Testis (tissue), 5 donors: ENCODE measurements at places on chromosomes 1 and 21.

GRCh38 chr1:233587958-233588799, 25.7 kb upstream of the KCNK1 start:
- DNase-seq: no peak

- DNase-seq: no peak
Measured at GRCh38 chr1:111647736-111648135, 28.1 kb downstream of the RAP1A start.

DNA sequence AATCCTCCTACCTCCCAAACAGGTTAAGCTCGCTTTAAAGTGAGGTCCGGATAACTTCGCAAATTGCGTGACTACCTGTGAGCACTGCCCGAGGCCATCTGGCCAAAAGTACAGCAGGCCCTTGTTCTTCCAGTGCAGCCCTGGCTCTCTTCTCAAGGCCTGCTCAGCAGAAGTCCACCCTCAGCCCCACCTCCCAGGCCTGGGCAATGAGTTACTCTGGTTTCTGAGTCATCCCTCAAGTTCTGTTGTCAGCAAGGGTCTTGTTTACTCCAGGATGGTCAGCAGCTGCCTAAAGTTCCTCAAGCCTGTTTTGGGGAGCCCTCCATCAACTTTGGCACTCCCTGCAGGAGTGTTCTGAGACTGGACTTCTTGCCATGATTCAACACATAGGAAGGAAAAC, 101.7 kb downstream of the BCAR3 start:
- DNase-seq: no peak

GRCh38 chr1:9294910-9295636, 2.4 kb downstream of the SPSB1 start:
- no peak for DNase-seq

GRCh38 chr1:55034476-55035133, 4.7 kb upstream of the PCSK9 start:
- no peak for DNase-seq

DNA sequence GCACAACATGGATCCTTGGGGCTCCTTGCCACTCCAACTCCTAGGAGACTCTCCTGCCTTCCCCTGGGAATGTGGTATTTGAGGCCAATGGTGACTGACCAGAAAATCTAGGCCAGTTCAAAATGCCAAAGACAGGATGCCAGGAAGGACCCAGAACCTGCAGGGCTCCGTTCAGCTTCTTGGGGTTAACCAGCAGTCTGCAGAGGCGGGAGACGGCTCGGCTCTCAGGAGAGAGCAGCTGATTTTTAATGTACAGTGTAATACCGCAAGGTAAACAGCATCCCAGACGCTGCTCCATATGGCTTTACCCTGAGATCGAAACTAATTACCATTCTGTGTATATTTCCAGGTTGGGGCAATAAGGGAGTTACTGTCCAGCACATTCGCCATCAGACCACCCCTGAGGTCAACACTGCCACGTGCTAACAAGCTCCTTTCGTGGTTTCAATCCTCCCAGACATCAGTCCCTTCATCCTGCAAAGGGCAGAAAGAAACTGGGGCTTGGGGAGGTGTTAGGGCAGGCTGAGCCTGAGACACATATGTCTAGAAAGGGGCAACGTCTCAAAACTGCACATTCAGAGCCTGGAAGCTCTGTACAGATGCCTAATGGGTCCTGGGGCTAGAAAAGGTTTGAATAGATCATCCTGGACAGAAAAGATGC, 16.7 kb downstream of the ITPKB start:
- no peak for DNase-seq

DNA sequence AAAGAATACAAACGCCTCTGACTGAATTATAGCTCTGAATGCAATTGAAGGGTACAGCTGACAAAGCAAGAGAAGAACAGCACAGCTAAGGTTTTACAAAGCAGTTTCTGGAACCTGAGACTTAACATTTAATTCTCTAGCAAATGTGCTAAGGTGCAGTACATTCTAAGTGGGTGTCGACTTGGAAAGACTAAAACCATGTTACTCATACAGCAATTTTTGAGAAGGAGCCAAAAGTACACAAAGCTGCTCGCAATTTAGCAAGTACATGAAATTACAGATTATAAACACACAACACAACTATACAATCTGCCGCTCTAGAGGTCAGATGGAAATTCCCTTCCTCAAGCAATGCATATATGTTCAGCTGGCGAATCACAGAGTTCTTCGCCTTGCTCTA, 121.9 kb downstream of the TIAM1 start:
- no peak for DNase-seq

- peak; percentile 6 for DNase-seq
Measured at GRCh38 chr1:47623557-47623940, 185.7 kb downstream of the FOXD2 start.

GRCh38 chr1:17183388-17184160, 21.4 kb upstream of the PADI1 start:
- DNase-seq: no peak

DNA sequence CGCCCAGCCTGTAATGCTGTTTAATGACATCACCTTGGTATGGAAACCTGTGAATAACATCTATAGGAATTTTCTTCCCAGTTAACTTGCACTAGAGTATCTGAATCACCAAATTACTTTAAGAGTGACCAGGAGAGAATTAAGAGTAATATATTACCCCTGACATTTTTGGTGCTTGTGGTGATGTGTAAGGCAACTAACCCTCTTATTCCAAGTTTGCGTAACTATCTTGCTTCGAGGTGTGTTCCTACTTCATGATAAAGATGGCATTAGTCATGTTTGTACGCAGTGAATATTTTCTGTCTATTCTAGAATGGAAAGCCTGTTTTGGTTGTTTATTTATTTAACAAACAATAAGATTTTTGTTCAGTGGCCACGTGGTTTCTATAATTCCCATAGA, 131.3 kb downstream of the ZP4 start:
- DNase-seq: no peak

DNA sequence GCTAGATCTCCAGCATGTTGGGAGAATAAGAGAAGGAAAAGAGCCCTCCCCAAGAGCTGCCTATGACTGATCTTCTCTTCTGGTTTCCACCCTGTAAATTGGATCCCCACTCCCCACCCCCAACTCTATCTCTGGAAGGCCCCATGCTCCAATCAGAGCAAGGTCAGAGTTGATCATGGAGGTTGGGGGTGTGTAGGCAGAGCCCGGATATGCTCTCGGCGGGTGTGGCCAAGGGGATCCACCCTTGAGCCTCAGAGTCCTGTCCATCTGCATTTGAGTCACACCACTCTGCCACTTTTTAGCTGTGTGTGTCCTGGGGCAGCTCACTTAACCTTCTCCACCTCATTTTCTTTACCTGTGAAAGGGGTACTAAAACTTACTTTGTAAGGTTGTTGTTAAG, 79.5 kb downstream of the NAV1 start:
- no peak for DNase-seq

- no peak for DNase-seq
Measured at GRCh38 chr1:22133247-22133930, 9.5 kb downstream of the WNT4 start.

DNA sequence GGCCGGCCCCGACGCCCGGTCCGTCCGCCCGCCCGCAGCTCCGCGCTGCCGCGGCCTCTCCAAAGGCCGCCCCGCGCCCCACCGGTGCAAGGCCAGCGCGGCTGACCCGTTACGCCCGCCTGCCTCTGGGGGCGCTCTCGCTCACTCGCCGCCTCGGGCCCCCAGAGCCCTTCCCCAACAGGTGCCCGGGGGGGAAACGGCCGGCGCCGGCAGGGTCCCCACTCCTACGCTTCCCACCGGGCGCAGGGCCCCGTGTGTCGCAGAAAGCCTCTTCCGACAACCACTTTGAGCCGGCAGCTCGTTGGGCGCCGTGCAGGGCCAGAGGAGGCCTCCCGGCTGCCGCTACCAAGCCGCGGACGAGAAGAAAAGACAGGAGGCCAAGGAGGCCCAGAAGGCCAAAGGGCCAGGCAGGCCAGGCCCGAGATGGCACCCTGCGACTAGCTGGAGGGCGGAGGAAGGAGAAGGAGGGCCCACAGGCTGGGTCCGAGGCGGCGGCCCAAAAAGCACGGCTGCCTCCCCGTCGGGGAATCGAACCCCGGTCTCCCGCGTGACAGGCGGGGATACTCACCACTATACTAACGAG, 64.9 kb upstream of the FCGR2A start:
- DNase-seq: peak; percentile 70

GRCh38 chr21:29178926-29179325, 48.5 kb downstream of the MAP3K7CL start:
- DNase-seq: no peak

DNA sequence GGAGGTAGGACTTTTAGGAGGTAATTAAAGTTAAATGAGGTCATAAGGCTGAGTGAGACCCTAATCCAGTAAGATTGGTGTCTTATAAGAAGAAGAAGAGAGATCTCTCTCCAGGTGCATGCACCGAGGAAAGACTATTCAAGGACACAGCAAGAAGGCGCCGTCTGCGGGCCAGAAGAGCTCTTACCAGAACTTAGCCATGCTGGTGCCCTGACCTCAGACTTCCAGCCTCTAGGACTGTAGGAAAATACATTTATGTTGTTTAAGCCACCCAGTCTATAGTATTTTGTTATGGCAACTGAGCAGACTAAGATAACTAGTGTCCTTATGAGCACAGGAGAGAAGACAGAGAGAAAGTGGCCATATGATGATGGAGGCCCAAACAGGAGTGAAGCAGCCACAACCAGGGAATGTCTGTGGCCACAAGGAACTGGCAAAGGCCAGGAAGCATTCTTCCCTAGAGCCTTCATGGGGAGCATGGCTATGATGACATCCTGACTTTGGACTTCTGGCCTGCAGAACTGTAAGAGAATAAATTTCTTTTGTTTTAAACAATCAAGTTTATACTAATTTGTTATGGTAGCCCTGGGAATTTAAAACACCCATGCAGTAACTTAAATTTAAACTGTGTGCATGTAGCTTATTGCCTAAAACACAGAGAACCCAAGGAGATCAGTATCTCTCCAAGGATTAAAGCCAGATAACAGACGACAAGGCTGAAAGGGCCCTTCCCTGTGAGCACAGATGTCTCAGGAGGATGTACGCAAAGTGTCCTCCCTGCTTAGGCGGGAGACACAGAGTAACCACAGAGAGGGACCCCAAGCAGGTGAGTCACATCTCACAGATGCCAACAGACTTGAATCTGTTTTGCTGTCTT, 9.9 kb upstream of the CD58 start:
- DNase-seq: no peak

DNA sequence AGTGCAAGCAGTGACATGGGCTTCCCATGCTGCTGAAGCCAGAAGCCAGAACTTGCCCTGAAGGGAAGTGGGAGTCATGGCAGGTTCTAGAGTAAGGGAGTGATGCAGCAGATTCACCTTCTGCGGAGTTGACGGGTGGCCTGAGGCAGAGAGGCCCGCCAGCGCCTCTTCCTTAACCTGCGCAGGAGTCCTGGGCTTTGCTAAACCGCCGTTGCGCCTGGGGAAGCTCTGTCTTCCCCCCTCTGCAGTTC, 67.3 kb downstream of the OBSCN start:
- DNase-seq: no peak

DNA sequence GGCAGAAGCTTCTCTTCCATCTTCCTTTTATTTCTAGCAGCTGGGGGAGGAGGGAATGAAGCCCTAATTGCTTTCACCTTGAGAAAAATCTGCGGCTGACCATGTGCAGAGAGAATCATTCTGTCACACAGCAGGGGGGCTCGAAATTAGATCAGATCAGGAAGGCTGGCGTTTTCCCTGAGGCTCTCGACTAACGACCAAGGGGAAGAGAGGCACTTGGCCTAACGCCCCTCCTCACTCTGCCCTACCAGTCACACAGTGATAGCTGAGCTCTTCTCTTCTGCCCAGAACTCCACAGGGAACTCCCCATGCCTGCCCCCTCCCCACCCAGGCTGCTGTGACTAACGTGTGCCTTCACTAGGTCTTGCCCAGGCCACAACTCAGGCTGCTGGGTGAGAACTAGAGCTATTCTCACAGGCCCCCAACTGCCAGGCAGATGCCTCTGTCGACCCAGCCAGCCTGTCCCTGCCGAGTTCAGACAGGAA, 26.5 kb upstream of the KHDRBS1 start:
- no peak for DNase-seq

DNA sequence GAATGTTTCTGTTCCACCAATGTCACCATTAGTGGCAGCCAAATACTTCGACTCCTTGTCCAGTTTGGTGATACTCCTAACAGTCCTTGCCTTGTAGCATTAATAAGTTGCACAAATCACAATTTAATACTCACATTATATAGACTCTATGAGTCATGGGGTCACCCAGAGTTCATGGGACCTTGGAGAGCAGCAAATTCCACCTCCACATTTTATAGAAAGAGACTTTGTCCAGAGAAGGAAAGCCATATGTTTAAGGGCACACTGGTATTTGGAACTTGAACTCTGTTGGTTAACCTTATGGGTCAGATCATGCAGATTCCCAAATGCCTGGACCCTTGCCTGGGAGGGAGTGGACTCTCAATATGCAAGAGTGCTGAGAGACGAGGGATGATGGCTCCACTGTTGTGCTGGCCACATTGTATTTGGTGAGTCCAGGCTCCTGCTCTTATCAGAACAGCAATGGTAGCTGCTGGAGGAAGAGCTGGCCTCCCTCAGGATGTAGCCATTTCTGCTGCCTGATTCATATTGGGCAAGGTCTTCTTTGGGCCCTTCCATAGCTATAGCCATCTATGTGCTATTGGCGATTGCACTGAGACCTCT, 30.6 kb downstream of the DNAJC6 start:
- no peak for DNase-seq

DNA sequence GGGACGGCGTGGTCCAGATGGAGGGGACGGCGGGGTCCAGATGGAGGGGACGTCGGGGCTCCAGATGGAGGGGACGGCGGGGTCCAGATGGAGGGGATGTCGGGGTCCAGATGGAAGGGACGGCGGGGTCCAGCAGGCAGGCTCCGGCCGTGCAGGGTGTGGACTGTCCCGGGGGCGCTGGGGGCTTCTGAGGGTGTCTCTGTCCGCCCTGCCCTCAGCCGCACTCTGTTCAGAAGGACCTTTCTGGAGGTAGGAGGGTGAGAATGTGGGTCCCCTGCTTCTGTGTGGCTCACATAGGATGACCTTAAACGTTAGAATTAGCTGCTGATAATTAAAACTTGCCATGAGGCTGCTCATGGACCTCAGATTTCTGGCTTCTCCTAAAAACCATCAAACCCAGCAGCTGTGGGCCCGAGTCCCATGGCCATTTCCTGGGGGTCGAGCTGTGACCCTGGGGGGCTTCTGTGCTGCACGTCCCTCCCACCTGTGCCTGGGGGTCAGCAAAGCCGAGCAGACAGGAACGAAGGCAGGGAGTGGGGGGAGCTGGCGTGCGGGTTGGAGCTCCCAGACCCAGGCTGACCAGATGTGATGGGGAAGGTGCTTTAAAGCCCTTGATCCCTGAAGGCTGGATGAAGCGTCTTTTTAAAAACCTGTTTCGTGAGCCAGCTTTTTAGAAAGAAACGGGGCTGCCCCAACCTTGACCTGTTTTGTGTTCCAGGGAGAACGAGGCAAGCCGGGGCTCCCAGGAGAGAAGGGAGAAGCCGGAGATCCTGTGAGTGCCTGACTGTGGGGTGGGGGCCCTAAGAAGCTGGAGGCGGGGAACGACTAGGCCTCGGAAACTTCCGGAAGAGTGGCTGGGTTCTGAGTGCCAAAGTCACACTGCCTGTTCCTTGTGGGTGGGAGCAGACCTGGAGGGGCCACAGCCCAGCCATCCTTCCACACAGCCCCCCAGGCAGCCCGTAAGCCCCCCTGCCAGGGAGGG, 7.1 kb downstream of the COL6A1 start:
- DNase-seq: peak; percentile 72
